Thoracic aorta (tissue), 2 donors: ENCODE measurements at places on chromosomes 4 and X.

DNA sequence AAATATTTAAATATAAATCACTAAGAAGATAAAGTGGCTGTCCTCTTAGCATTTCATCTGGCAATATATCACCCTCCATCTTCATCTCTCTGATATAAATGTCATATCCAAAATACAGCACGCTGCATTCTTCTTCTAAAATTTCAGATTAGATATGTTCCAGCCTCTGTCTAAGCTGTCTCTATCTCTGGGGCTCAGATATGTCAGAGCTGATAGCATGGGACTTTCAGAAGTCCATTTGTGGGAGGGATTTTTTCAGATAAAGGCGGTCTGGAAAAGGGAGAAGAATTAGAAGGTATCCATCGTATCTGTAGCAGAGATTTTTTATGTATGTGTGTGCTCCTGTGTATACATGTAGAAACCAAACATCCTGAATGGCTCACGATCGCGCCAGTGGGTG, 25.0 kb upstream of the CD38 start:
- DNase-seq: no peak

DNA sequence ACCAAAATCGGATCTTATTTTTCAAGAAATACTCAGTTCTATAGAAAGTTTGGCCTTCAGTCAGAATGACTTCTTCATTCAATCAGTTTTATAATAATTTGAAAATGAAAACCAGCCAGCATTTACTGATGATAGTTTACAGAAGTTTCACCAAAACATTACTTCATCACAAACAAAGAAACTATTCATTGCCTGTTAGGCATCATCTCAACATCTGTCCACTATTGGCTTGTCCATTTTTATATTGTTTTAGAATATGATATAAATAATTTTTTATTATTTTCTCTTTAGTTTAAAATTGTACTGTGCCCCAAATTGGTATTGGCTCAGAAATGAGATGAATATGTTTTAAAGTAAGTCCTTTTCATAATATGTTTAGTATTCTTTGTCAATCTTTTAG, 38.4 kb downstream of the FAT4 start:
- DNase-seq: no peak

- DNase-seq: no peak
These were observed 68.0 kb downstream of the NFKB1 start for GRCh38 chr4:102569200-102569599.

DNA sequence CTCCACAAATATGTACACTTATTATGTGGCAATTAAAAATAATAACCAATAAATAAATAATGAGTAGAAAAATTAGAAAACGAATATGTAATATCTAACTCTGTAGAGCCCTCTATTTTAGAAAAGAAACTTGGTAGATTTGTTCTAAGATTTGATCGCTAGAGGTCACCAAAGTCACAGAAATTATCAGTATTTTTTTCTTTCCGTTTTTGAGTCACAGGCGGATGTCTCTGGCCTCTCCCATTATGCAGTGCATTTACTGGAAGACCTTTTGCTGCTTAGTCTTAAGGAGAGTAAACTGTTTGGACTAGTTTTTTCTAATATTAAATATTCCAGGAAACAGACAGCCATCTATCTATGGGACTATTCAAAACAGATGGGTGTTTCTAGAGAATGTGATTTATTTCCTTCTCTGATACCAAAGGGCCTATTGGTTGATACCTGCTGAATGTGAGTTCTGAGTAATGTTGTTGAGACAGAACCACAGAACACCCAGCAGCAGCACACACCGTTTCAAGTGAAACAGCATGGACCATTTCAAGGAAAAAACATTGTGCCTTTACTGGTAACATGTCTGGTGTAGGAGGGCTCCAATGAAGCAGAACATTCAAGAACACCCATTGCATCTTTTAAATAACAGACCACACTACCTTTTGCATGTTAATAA, 34.0 kb upstream of the GYPA start:
- DNase-seq: no peak

DNA sequence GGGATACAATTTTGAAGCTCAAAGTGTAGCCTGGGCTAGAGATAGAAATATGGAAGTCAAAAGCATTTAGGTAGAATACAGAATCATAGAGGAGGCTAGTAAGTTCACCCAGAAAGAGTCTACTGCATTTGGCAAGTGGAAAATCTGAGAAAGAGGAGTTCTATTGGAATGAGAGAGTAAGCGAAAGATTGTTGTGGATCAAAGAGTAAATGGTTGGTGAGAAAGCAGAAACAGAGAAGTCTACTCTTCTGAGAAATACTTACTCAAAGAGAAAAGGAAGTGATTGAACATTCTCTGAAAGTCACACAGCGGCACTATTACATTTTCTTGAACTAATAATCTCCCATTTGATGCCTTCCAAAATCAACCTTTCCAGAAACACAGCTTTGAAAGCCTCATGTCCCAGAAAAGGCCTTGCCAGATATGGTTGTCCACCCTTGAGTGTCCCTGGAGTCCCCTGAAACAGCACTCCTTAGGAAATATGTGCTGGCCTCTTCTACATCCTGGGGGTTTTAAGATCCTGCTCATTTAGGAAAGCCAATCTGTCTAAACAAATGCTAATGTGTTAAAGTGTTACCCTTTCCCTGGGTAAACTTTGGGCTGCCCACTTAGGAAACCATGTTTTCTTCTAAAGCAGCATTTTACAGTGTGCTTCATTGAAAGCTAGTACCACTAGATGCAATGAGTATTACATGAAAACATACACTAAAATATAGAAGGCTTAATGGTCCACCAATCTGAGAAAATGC, 132.6 kb downstream of the INPP4B start:
- no peak for DNase-seq

GRCh38 chrX:44514272-44514671, 28.4 kb downstream of the FUNDC1 start:
- no peak for DNase-seq

DNA sequence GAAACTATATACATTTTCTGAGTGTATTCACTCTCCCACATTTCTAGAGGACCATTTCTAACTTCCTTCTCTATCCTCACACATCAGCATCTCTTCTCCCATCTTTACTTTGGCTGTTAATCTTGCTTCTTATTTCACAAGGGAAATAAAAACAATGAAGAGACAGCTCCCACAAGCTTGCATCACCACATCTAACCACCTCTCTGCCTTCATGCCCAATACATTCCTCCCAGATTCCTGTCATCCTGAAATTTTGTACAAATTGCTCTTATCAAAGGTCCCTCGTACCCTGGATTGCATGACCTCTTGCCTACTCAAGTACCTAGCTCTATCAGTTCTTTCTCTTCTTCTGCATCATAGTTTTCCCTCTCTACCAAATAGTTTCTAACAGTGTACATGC, 215.2 kb downstream of the ANTXR2 start:
- no peak for DNase-seq

- no peak for DNase-seq
These were observed 143.7 kb upstream of the ANK2 start for GRCh38 chr4:112905728-112906127.

GRCh38 chr4:176794651-176795050, 1.9 kb upstream of the VEGFC start:
- DNase-seq: no peak

- no peak for DNase-seq
These were observed 29.1 kb downstream of the ZNF185 start for GRCh38 chrX:152926923-152927322.

- DNase-seq: no peak
These were observed 77.4 kb downstream of the HPRT1 start for GRCh38 chrX:134537179-134537955.

DNA sequence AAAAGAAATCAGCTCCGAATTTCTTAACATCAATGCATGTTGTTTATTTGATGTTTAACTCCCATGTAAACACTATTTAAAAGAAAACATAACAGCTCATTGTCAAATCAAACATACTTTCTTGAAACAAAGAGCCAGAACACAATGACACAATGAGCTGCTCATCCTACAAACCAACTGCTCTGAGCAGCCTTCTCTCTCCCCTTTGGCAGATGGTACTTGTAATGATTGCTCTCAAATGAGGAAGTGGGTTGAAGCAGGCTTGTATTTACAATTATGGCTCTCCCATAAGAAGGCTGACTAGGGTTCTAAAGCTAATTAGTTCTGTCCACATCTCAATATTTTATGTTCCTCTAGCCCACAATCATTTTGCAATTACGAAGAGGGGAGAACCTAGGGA, 637.8 kb upstream of the ADGRL3 start:
- DNase-seq: no peak

- DNase-seq: no peak
These were observed 68.3 kb upstream of the SLC7A11 start for GRCh38 chr4:138310498-138310897.

GRCh38 chr4:43556262-43556661, 663.7 kb downstream of the GRXCR1 start:
- DNase-seq: no peak

DNA sequence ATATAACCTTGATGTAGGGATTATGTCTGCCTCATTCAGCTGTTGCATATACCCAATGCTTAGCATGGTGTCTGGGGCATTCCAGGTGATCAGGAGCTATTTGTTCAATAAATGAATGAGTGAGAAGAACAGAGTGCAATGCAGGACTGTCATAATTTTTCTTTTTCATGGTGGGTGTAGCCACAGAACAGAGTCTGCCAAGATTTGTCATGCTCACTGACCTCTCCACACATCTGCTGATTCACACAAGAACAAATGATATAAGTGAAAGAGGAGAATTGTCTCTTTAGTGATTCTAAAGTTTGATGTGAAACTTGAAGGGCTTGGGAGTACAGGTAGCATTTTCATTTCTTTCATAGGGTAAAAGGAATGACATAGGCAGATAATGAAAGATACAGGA, 64.4 kb upstream of the TEX13D start:
- no peak for DNase-seq

DNA sequence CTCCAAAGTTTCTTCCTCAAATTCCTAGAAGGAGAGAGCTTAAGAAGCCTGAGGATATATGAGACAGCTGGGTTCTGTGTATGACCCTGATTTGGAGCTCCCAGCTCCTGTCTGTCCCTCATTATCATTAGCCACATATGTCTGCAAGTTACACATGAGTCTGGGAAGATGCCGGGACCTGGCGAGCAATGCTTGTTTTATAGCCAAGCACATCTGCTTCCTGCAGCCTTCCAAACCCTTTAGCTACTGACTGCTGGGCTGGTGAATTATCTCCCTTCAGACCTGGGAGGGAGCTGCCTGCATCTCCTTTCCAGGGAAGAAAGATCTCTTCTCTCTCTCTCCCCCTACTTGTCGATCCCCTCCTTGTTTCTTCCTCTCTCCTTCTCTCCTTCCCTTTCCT, 556.7 kb upstream of the BOD1L1 start:
- DNase-seq: no peak

DNA sequence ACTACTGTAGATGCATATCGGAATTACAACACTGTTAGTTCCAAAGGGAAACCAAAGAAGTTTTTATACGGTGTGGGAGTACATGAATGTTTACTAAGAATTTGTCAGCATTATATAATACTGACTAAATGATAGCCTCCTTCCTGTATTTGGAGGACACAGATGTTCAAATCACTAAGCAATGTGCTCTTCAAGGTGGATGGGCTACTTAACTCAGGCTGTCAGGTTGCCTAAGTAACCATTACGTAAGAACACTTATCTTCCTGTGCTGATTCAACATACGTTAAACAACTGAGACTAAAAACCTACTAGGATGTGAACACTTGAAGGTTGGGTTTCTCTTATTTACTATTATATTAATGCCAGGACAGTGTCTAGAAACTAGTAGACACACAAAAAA, 81.9 kb upstream of the HPGD start:
- no peak for DNase-seq

DNA sequence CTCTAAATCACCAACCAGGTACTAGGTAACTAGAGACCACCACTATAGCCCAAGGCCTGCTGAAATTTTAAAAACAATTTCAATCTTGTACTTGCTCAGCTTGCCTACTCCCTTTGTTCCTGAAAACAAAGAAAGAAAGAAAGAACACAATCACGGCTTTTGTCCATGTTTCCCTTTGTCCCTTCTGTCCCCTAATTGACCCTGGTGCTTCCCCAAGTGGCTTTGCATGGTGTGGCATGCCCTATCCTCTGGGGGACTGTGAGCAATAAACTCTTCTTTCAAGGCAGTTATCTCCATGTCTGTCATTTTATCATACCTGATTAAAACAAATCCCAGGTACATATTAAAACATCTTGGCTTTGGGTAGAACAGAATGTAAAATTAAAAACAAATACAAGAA, 94.8 kb downstream of the ARSJ start:
- DNase-seq: no peak

GRCh38 chr4:36326476-36327029, 45.1 kb downstream of the DTHD1 start:
- DNase-seq: no peak

DNA sequence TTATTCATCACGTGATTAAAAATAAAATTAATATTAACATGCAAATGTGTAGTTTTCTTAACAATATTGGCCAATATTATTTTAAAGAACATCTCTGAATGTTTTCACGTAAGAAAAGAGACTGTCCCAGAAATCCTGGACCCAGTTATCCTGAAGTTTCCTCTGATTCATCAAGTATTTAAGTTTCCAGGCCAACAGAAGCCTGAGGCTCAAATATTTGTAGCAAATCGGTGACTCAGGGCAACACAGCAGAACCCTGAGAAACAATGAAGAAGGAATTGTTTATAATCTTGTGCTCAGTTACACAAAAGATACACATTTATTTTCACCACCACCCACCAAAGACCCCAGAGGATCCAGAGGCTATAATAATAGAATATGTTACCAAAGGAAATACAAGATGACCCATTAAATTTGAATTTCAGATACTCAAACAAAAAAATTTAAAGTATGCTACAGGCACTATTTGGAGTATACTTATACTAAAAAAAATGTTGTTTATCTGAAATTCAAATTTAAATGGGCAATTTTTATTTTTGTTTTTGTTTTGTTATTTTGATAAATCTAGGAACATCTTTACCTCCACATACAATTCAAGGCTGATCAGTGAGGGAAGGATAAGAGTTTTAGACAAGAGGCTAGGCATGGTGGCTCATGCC, 33.9 kb upstream of the SLC7A11 start:
- no peak for DNase-seq

DNA sequence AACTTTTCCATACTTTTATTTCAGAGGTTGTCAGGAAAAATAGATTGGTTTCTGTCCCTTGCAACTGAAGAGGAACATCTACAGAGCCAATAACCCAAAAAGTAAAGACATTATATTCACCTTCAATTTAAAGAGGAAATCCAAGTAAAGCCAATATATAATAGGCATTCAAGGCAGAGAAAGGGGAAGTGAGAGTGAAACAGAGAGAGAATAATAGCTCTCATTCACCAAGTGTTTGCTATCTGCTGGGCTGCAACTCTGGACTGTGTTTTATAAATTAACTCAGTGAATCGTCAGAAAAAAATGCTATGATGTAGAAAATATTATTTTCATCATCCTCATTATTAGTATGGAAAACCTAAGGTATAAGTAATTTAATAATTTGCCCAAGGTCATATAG, 448.5 kb downstream of the TRAM1L1 start:
- no peak for DNase-seq
